ENCODE measurements at places on chromosomes 16 and 17.

GRCh38 chr17:46027048-46027975, 28.3 kb downstream of the STH start:
- no peak for DNase-seq

GRCh38 chr17:63714550-63715277, 14.8 kb upstream of the LIMD2 start:
- DNase-seq: no peak

DNA sequence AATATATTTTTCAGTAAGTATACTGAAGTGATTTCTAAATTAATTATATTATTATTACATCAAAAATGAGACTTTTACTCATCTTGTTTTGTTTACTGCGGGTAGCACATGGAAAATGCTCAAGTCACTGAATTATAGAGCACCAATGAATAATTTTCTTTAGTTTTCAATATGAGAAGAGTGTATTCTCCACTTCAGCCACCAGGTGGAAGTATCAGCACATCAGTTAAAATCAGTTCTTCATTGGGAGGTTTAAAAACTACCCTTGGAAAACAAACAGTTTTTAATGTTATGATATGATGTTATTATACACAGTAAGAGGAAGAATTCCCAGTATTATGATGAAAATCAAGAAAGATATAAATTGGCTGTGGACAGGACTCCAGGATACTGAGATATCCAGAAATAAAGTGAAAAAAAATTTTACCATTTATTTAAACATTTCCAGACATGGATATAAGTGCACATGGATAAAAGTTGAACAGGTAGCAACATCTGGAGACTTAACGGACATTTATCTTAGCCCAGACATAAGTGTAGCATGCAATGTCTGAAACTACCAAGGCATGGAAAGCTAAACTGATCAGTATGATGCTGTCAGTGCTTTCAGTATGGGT, 467.3 kb downstream of the KCNJ2 start:
- DNase-seq: no peak

DNA sequence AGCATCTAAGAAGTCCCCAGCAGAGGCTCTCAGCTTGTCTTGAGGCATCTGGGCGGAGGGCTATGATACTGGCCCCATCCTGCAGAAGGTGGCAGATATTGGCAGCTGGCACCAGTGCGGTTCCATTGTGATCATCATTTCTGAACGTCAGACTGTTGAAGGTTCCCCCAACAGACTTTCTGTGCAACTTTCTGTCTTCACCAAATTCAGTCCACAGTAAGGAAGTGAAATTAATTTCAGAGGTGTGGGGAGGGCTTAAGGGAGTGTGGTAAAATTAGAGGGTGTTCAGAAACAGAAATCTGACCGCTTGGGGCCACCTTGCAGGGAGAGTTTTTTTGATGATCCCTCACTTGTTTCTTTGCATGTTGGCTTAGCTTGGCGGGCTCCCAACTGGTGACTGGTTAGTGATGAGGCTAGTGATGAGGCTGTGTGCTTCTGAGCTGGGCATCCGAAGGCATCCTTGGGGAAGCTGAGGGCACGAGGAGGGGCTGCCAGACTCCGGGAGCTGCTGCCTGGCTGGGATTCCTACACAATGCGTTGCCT, at the start of gene CIITA:
CIITA (plus strand) TSS at position 404 of the 543 bp plus-strand sequence; CDS start at position 533, 129 bp downstream.
- peak; percentile 22 for DNase-seq

GRCh38 chr17:68509141-68510057, 2.8 kb upstream of the PRKAR1A start:
- no peak for DNase-seq

- DNase-seq: no peak
Observed at GRCh38 chr16:90047714-90048346, 28.6 kb upstream of the DBNDD1 start.

DNA sequence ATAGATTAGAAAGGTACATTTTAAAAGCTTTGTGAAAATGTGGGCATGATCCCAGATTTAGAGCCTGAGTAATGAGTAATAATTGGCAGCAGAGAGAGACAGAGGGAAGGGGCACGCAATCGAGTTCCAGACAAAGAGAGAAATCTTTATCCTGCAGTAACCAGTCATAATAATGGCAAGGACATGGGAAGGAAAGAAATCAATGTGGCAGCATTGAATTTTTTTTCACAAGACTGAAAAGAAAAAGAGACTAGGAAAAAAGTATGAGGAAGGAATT, 790.8 kb upstream of the SOX9 start:
- DNase-seq: no peak

DNA sequence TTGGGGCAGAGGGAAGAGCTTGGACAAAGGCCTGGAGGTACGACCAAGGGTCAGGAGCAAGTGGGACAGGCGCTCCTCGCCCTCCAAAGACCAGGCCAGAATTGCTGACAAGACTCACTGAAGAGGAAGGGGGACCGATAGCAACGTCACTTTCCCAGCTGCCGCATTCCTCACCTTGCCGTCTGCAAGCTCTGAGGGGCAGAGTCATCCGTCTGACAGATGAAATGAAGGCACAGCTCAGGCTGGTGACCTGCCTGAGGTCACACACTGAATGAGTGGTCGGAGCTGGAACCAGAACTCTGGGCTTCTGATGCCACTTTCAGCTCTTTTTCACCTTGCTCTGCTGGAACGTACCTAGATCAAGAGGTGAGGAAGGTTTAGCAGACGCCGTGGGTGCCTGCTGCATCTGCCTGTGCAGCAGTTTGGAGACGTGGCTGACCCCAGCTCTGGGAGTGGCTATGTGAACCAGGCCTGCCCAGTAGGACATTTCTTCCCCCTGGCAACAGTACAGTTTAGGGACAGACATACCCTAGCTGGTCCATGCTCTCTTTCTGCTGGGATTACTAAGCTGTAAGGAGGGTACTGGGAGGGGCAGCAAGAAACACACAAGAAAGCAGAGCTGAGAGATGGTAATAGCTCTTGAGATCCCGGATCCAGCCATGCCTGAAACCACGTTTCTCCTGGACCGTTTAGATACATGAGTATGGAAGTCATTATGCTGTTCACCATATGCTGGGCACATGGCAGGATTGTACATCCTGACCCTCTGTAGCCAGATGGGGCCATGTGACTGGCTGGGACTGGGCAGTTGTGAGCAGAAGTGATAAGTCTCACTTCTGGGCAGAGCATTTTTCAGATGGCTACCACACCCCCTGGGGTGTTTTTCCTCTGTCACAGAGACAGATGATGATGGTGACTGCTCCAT, 50.9 kb downstream of the IL21R start:
- DNase-seq: no peak

- DNase-seq: no peak
Observed at GRCh38 chr17:49484588-49484987, 10.5 kb upstream of the NGFR start.

DNA sequence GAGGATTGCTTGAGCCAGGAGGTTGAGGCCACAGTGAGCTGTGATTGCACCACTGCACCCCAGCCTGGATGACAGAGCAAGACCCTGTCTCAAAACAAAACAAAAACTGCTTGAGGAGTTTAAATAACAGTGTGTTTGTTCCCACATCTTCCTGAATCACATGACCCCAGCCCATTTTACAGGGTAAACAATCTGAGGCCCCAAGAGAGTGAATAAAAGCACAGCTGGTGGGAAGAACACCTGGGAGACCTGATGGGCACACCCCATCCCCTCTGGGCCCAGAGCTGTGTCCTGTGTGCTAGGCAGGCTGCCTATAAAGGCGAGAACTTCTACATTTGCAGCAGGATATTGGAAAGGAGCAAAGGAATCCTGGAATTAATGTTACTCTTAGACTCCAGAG, 69.6 kb downstream of the PLXDC1 start:
- no peak for DNase-seq

DNA sequence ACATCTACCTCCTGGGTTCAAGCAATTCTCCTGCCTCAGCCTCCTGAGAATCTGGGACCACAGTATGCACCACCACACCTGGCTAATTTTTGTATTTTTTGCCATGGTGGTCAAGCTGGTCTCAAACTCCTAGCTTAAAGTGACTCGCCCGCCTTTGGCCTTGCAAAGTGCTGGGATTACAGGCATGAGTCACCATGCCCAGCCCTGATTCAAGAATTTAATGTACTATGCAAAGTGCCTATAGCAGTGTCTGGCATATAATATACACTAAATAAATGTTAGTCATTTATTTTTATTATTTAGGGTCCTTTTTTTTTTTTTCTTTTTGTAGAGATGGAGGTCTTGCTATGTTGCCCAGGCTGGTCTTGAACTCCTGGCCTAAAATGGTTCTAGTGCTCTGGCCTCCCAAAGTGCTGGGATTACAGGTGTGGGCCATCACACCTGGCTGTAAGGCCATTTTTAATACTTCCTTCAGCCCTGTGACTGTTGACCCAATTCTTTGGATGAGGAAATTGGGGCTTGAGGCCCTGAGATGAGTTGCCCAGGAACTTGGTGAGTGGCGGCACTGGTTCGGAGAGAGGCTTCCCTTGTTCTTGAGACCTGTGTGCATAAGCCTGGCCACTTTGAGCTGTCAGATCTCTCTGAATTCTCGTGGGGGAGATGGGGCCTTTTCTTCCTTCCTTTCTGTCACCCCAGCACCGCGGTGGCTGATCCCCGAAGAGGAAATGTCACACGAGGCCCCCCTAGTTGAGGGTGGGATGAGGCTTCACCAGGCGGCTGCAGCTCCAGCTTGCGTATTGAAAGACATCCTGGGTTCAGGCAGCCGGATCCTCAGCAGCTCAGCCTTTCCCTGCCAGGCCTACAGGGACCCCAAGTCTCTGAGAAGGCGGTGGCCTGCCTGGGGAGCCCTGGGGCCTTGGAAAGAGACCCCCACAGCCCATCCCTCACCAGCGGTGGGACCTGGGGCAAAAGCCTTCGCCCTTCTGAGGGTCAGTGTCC, 38.7 kb downstream of the LAT start:
- DNase-seq: no peak

- DNase-seq: no peak
Observed at GRCh38 chr17:40325156-40326013, 16.4 kb downstream of the RARA start.

- no peak for DNase-seq
Observed at GRCh38 chr17:78269955-78270381, 38.5 kb downstream of the TMEM235 start.

GRCh38 chr16:12557786-12558185, 245.9 kb downstream of the CPPED1 start:
- DNase-seq: no peak

DNA sequence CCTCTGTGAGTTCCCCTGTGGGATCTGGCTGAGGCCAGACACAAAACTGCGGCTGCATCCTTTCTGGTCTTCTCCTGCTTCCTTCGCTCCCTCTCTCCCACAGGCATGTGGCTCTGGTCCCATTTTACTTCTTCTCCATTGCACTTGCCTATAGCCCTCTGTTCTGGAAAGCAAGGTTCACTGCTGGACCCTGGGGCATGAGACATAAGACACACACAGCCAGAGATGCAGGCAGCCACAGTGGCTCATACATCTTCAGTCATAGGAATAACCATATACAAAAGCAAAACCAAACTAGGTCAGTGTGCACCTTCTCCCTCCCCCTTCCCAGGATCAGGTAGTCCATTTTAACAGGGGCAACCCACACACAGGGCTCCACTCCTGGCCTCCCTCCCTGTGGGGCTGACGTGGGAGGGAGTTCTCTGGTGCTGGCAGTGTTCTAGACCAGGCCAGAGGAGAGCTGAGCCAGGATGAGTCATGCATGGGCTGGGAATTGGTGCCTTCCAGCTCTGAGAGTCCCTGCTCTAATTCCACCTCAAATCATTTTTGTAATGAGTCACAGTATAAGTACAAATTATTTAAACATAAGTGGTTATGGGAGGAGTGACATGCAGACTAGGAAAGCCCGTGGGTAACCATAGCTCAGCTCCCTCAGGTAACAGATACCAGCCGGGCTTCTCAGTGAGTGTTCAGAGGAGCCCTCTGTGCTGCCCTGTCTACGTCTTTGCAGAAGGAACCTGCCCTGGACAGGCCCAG, 58.0 kb downstream of the ASIC2 start:
- DNase-seq: no peak

DNA sequence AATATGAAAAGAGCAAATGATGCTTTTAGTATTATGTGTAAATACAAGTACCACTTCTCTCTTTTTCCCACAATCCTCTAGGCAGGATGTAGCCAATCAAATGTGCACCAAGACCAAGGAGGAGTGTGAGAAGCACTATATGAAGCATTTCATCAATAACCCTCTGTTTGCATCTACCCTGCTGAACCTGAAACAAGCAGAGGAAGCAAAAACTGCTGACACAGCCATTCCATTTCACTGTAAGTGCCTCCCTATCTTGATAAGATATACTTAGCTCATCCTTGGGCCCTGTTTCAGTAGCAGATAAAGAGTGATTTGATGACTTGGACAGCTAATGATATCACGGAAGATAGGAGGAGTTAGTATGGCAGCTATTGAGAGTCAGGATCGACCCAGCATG, 33.7 kb downstream of the TADA2A start:
- no peak for DNase-seq

- no peak for DNase-seq
Observed at GRCh38 chr17:40532520-40533253, 31.3 kb upstream of the TNS4 start.

- DNase-seq: no peak
Observed at GRCh38 chr17:51335006-51335590, 74.8 kb downstream of the UTP18 start.

DNA sequence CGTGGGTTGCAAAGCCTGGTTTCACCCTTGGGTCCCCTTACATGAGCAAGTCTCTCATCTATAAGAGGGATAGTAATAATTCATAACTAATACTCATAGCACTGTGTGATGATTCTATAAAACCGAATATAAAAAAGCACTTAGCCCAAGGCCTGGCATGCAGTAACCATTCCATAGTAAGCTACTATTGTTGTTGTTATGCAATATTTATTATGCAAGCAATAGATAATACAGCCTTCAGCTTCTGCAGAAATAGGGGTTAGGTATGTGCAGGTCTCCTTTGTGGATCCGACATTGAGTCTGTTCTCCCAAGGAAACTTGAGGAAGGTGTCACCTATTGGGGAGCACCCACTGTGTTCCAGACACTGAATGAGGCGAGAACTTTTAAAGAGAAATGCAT, 401.1 kb downstream of the UTP18 start:
- DNase-seq: no peak

GRCh38 chr17:39566094-39566850, 41.4 kb downstream of the NEUROD2 start:
- no peak for DNase-seq

GRCh38 chr17:50044483-50044882, 11.4 kb upstream of the ITGA3 start:
- DNase-seq: no peak

DNA sequence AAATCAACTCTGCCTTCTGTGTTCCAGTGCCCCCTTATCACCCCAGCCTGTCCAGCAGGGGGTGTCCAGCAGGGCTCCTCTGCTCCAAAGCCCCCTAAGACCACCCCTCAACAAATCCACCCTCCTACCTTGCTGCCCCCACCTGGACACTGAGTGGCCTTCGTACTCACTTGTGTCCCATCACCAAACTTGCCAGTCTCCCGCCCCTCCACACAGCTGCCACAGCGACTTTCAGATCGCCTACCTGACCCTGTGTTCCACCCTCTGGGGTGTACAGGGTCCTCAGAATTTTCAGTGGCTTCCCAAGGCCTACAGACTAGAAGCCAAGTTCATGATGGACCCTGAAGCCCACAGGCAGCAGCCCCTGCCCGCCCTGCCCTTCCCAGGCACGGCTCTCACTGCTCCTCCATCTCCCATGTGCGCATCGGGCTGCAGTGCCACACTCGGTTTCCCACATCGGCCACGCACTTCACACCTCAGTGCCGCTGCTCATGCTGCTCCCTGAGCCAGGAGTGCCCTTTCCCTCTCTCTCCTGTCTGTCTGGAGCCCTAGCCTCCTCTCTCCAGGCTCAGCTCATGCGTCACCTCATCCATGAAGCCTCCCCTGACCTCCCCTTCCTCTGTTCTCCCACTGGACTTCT, 11.8 kb downstream of the KCNH6 start:
- no peak for DNase-seq

Data from activated CD4-positive, CD25-positive, alpha-beta regulatory T cell treated with anti-CD3 and anti-CD28 coated beads, Interleukin-2, amount 50 U/mL, for 16 hours (primary cell).